ENCODE measurements at places on chromosomes 3 and 15.

- DNase-seq = no peak
Measured at GRCh38 chr15:51085764-51086163, 8.9 kb downstream of the TNFAIP8L3 start.

DNA sequence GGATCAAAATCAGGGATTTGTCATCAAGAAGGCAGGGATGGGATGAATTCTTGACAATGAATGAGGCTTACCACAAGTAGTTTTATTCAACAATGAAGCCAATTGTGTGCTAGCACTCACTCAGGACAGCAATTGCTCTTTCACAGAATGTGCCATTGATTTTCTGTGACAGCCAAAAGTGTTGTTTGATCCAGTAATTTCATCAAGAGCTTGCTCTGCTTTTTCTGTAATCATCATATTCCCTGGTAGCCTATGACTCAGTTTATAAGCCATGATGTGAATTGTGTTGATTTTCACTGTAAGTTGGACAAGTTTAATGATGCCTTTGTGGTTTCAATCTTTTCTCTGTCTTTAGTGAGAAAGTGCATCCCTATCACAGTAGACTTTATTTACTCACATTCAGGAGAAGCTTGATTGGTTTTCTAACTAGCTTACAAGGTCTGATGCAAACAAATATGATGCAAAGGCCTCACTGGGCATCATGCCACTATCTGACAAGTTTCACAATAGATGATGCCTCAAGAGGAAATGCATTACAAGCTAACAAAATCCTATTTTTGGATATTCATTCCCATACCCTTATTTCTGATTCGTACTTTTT is 13.6 kb upstream of the CSRNP1 start:
- DNase-seq = peak; percentile 53

DNA sequence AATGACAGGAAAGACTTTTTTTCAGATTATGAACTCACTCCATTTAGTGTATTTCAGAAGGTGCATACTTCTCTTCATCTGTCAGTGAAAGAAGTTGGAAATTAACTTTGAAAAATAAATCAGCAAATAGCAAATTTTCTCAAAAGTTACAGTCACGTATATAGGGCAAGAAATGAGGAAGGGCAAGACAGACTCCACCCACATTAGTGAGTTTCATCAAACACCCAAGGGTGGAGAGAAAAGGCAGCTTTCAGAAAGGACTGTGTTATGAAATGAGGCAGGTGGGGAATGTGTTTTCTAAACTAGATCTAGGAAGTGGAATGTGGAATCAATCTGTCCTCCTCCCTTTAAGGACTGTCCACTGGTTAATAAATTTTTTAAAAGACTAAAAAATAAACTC is 2.9 kb downstream of the SLC22A13 start:
- no peak for DNase-seq

GRCh38 chr15:27468151-27468591 is 497.2 kb downstream of the GABRG3 start:
- no peak for DNase-seq

- no peak for DNase-seq
Measured at GRCh38 chr3:66598168-66598567, 97.3 kb upstream of the LRIG1 start.
